Dermis microvascular lymphatic vessel endothelial cell (primary cell): ENCODE measurements at places on chromosomes 13 and 19.

GRCh38 chr13:52750713-52751112, 11.1 kb upstream of the CNMD start:
- no peak for DNase-seq

GRCh38 chr13:95341441-95341840, 40.2 kb upstream of the ABCC4 start:
- DNase-seq = no peak

DNA sequence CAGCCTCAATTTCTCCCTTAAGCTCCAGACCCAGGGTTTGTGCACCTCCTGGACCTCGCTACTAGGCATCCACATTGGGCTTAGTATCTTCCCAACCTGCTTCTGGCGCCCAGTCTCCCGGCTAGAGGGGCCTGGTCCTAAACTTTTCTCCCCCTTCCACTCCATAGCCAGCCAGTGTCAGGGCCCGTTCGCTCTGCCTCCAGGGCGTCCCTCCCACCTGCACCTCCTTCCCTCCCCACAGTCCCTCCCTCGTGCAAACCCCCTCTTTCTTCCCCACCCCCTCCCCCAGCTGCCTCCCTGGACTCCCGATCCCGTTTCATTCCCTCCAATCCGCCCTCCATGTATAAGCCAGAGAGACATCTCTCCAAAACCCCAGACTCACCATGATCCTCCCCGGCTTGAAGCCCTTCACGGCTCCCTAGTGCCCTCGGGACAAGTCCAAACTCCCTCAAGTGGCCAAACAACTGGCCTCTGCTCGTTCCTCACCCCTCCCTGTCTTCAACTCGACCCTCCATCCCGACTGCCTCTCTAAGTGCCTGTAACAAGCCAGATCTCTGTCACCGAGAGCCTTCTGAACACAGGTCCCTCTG, 997 bp upstream of the SAMD4B start:
- DNase-seq = no peak

DNA sequence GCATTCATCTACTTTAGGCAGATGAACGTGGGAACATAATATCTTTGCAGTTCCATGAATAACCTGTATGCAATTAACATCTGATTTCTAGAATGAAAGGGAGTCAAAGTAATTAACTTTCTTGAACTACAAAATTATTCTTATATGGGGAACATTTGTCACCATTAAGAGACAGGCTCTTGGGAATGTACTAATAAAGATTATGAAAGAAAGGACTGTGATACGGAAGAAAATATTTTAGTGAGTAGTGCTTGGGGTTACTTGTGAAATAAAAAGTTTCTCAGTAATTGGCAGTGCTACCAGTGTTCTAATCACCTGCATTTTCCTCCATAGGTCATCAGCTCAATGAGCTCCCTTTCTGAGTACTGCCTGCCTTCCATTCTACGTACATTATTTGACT, 85.4 kb downstream of the FRY start:
- DNase-seq = no peak

- DNase-seq = no peak
Observed at GRCh38 chr13:52846567-52847321, 1.7 kb downstream of the PCDH8 start.

DNA sequence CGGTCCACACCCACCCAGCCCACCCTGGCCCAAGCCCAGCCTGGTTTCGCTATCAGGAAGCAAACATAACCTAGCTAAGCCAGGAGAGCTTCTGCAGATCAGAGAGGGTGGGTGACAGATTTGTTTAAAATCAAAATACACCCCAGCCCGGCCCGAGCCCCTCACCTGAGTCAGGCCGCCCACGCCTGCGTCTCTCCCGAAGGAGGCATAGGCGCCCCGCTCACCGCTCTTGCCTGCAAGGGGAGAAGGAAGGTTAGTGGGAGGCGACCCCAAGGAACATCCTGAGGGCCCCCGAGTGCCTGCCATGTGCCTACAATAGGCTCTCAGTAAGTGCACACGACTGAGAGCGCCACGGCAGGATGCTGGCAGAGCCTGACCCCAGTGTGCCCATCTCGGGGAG, 21.9 kb upstream of the UQCR11 start:
- DNase-seq = no peak

DNA sequence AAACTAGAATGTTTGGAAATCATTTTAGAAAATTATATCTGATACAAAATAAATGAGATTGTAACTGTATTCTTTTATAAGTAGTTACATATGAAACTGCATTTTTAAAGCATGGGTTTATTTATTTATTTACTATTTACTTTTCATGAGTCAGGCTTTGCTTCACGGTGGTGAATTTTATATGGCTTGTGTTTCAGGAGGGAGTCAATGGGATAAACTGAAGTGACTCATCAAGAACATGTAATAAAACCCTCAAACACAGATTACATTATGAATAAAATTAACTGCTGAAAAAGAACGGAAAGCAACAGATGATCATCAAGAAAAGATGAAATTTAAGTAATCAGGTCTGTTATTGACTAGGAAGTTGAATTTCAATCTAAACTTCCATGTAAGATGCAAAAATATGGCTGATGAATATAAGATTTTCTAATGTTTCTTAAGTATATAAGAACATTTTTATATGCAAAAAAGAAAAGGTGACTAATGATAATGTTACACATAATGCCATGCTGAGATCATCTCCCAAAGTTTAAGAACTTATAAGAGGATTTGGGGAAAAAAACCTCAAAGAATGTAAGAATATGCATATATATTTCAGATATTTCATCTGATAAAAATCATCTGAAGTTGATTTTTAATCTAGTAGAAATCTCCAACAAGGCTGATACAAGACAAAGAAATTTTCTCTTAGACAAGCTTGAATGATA, 383.6 kb downstream of the SLITRK1 start:
- DNase-seq = no peak

GRCh38 chr13:37187105-37187504, 81.6 kb upstream of the CSNK1A1L start:
- DNase-seq = no peak

- DNase-seq = no peak
Observed at GRCh38 chr13:47503475-47503874, 497.6 kb downstream of the SUCLA2 start.

DNA sequence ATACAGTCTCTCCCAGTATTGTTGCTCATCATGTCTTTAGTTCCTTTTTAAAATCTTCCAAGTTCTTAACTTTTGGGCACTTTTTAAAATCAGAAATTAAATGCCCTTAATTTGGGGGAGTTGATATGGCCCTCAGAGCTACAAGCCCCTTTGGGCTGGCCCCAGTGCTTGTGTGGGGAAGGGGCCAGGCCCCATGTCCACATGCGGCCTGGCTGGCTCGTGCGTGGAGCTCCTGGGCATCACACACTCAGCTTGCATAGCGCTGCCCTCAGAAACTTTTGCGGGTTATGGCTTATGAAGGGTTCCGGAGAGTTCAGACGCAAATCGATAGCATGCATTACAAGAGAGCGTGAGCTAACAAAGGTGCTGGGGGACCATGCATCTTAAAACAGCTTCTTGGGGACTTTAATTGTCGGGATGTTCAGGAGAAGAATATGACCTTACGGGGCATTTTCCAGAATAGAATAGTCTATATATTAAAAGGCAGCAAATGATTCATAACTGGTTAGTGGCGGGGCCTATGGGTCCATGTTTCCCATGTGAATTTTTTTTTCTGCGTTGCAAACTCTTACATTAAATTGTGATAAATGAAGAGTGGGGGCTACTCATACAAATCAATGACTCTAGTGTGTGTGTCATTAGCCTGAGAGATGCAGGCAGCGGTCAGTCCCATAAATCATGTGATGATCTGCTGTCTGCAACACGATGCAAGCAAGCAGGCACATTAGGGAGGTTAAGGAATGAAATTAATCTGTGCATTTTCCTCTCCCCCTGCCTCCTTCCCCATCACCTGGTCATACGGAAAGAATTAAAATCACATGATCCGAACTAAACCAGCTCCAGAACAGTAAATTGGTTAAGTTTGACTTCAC, 185.8 kb upstream of the TSHZ3 start:
- DNase-seq = no peak
